ENCODE measurements at places on chromosomes 7 and 10.
A peak's percentile ranks its signal among the peaks of the same experiment; 100 is the strongest.

DNA sequence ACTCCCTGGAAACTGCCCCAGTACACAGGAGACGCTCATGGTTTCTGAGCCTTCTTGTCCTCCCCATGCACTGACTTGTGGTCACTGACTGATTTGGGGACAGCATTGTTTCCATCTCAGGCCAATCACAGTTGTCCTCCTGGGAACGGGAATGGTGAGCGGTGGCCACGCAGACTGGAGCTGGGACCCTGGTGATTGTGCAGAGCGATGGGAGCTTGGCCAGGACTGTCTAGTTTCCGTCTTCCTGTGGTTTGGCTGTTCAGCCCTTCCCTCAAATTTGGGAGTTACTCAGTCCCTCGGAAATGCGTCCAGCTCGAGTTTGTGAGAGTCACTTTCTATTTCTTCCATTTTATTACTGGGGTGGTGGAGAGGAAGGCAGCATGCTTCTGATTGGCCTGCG is 250.9 kb downstream of the ACTR3B start:
- DNase-seq = no peak

- DNase-seq = peak; percentile 48
Observed at GRCh38 chr10:43644252-43644651, 4.4 kb downstream of the ZNF32 start.

GRCh38 chr7:101216001-101216859 is 1.2 kb downstream of the PLOD3 start:
- peak; percentile 58 for DNase-seq

- no peak for DNase-seq
Observed at GRCh38 chr10:12728494-12728893, 273.0 kb downstream of the CCDC3 start.

- DNase-seq = no peak
Observed at GRCh38 chr10:113310347-113310746, 242.5 kb upstream of the HABP2 start.

- DNase-seq = no peak
Observed at GRCh38 chr7:136016649-136017395, 39.7 kb upstream of the MTPN start.

GRCh38 chr7:68280931-68281330 is 1284.3 kb downstream of the TYW1 start:
- DNase-seq = no peak

GRCh38 chr7:69739931-69740431 is 141.7 kb downstream of the AUTS2 start:
- DNase-seq = peak; percentile 70

GRCh38 chr10:46233181-46233580 is 53.6 kb upstream of the ANTXRL start:
- DNase-seq = no peak

DNA sequence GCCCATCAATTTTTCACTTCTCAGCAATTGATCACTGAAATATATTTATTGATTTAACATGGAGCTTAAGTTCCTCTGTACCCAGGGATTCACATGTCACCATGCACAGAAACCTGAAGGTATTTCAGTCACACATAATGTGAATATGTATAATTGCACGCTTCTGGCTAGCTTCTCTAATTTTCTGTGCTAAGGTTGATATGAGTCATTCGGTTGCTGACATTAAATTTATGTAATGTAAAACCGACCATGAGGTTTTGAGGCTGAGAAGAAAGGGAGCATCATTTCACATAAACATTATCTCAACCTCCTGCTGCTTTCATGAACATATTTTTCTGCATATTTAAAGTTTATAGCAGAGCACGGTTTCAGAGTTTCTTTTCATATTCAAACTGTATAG is 381.0 kb upstream of the TPK1 start:
- no peak for DNase-seq

DNA sequence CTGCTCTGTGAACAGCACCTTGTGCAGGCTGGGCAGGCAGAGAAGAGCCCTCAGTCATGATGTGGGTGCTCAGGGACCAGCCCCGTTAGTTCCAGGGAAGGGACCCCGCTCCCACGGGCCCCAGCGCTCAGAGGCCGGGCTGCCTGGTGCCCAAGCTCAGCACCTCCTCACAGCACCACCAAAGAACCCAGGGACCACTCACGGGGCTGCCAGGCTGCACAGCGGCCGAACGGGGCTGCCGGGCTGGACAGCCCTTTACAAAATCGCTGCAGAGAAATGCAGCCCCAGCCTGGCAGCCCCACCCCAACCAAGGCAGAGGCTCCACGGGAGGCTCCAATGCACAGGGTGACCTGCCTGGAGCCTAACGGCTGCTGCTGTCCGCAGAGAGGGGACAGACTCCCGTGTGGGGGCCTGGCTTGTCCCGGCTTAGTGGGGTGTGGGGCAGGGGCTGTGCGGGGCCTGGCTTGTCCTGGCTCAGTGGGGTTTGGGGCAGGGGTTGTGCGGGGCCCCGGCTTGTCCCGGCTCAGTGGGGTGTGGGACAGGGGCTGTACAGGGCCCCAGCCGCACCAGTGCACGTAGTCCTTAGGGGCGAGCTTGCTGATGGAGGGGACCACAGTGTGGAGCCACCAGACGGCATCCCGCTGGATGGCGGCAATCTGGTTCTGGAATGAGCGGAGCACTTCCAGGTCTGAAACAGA is 9.2 kb downstream of the INTS1 start:
- DNase-seq = no peak

- DNase-seq = no peak
Observed at GRCh38 chr7:2159176-2159520, 73.6 kb downstream of the MAD1L1 start.

- no peak for DNase-seq
Observed at GRCh38 chr7:18262058-18262457, 233.5 kb upstream of the HDAC9 start.

DNA sequence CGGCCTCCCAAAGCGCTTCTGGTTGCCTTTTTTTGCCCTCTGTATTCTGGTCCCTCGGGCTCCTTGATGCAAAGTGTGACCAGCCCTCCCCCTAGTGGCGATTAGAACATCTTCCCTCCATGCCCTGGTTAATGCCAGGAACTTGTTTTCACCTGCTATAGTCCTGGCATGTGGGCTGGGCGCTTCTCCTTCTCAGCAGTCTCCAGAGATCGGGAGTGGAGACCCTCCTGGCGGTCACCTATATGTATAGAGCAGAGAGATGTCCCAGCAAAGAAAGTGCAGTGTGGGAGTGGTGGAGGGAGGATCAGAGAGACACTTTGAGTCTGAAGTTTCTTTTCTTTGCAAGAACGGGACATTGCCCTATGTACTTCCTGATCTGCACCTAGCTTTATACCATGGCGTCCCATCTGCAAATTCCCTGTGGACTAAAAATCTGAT is 264.1 kb downstream of the OTUD1 start:
- DNase-seq = peak; percentile 83

DNA sequence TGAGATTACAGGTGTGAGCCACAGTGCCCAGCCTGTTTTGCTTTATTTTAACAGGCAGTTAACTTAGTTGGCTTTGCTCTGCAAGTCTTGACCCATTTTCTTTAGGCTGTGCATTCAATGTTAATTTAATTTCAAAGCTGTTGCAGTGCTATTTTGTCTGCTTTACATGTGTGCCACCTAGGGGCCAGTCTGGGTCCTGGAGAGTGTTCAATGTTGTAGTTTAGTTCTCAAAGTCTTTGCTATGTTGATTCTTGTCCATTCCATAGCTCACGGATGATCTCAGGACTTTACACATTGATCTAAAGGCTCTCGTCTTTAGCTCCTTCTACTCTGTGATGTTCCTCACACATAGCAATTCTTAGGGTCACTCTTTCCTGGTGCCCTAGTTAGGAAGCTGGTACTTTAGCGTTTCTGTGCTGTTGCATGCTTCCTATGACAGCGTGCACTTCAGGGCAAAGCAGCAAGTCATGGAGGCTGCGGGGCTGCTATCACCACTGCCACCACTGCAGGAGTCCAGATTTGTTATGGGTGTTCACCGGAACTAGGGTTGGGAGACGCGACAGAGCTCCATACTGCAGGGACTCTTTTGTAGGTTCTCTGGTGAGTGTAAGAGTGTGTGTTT is 16.4 kb upstream of the ABCA13 start:
- DNase-seq = peak; percentile 75

- no peak for DNase-seq
Observed at GRCh38 chr7:117872561-117873309, 506 bp downstream of the CTTNBP2 start.

- DNase-seq = no peak
Observed at GRCh38 chr10:124095096-124095495, 1.7 kb upstream of the CHST15 start.

- DNase-seq = peak; percentile 90
Observed at GRCh38 chr10:11472158-11472753, 139.2 kb downstream of the USP6NL start.

DNA sequence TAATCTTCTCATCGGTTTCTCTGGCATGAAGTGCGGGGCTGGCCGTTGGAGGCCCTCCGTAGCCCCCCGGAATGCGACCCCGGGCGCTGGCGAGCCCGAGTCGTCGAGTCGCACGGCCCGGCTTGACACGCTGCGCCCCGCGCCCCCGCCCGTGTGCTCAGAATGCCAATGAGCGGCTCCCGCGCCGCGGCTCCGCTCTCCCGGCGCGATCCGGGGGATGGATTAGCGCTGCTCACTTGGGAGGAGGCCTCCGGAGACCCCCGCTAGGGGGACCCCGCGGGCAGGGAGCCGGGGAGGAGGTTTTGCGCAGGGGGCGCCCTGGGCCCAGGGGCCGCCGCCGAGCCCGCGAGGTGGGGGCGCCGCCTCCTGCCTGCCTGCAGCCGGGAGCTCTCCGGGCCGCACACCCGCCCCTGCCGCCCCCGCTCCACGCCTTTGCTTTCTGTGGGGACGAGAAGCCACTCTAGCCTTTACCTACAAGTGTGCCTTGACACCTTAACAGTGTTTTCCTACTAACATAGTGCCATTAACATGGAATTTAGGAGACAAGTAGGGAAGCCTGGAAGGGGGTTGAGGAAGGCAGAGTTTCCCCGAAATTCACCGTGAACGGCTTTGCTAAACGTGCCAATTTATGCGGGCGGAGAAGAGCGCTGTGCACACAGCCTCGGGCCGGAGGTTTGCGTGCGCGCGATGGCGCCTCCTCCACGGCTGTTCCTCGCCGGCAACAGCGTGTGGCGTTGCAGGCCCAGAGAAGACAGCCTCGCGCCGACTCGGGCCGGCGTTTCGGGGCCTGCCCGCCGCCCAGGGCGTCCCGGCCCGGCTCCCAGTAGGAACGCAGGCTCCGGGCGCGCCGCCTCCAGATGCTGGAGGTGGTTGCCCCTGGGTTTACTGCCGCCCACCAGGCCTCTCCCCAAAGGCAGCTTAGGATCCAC is 7.1 kb downstream of the SHH start:
- no peak for DNase-seq

DNA sequence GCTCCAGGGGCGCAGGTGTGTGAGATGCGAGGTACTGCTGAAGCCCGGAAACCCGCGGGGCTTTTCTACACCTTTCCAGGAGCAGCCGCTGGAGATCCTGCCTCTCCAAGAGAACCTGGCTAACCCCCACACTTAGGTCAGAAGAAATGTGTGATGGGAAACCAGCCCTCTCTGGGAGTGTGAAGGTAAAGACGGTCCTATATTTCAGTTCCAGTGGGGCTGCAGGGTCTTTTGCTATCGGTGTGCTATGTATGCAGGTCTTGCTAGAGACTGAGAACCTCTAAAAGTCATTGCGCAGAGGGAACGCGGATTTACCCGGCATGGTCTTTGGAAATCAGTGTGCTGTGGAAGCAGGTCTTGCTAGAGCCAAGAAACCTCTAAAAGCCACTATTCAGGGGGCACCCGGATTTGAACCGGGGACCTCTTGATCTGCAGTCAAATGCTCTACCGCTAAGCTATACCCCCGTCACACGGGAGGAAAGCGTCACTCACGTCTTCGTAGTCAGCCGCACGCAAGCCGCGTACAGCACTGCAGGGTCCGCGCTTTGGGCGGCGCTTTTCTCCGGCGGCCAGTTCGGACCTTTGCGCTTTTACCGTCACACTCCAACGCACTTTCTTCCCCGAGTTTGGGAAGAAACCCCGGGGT is 46.0 kb downstream of the ZNF777 start:
- DNase-seq = no peak

- DNase-seq = no peak
Observed at GRCh38 chr10:126908729-126909128, 3.5 kb downstream of the DOCK1 start.

DNA sequence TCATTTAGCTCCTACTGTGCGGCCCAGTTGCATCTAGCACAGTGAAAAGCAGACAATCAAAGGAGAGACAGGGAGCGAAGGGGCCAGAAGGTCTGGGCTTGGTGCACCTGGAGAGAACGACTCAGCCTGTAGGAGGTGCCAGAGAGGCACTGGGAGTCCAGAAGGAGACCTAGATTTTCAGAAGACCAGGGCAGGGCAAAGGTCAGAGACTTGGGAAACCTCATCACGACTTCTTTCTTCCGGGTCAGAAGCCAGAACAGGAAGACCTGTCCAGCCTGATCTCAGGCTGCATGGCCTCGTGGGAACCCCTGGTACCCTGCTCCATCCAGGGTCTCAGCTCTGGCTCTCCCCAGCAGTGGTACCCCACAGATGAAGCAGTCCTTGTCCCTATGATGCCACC is 5.2 kb downstream of the AGAP3 start:
- DNase-seq = peak; percentile 69

- DNase-seq = no peak
Observed at GRCh38 chr7:45404622-45405021, 169.5 kb upstream of the ADCY1 start.

DNA sequence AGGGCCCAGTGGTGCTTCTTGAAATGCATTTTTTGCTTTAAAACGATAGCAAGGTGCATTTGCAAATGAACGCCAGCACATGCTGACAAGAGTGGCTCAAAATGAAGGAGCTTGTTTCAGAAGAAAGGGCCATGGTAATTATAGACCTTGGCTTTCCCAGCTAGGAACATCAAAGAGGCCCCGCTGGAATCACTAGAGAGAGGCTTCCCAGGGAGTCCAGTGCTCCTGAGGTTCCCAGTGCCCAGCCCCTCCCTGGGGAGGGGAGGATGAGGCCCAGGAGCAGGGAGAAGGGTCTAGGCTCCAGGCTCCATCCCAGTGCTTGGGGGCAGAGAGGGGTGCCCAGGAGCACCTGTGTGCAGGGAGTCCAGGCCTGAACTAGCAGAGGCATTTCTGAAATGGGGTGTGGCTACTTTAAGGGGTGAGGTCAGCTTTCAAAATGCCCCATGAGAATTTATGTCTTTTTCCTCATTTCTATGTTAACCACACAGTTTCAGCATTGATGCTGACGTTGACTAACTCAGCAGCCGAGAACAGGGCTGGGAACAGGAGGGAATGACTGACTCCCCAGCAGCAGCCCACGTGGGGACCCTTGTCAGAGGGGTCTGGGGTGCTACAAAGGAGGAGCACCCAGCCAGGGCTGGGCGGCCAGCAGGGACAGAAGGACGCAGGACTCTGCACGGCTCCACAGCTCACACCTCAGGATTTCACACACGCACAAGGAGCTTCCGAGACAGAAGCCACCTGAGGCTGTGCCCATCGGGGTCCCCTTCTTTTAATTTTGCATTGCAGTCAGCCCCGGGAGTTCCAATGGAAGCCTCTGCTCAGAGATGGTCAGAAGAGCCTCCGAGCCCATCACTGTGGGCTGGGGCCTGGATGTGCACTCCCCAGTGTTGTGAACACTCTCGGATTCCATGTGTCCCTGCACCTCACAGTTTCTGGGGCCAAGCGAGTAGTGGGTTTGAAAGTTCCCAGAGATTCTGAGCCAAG is 570.2 kb downstream of the PTPRN2 start:
- DNase-seq = no peak

GRCh38 chr10:6014241-6014761 is 37.0 kb upstream of the IL15RA start:
- peak; percentile 82 for DNase-seq

- no peak for DNase-seq
Observed at GRCh38 chr10:17435953-17436352, 18.4 kb downstream of the ST8SIA6 start.

Data from Karpas-422 (cell line).